Esophagus squamous epithelium (tissue), 5 donors: ENCODE measurements at places on chromosomes 1 and 21.

DNA sequence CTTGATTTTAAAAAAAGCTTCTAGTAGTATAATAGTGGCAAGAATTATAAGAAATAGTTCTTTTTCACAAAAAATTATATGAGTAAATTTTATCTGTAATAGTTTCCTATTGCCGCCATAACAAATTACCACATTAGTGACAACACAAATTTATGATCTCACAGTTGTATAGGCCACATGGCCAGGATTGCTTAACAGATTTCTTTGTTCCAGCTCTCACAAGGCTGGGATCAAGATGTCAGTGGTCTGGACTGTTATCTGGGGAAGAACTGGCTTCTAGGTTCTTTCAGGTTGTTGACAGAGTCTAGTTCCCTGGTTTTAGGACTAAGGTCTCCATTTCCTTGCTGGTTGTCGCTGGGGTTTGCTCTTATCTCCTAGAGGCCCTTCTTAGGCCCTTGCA, 236.4 kb downstream of the USP25 start:
- H3K27me3 ChIP-seq: no peaks in the 10 kb centered on the region
- no peaks in the 10 kb centered on the region for H3K36me3 ChIP-seq
- H3K27ac ChIP-seq: peak overlapping the region; percentile 46
- DNase-seq: no peak
- peaks cover 34% of the 10 kb centered on the region for H3K4me1 ChIP-seq

- H3K4me1 ChIP-seq: no peaks in the 10 kb centered on the region
- H3K36me3 ChIP-seq: no peaks in the 10 kb centered on the region
- H3K27ac ChIP-seq: no peak overlapping the region
- no peak overlapping the region for H3K4me3 ChIP-seq
These were observed 134.2 kb upstream of the SERTAD4 start for GRCh38 chr1:210098356-210098755.

GRCh38 chr1:40818264-40818961, 34.8 kb downstream of the KCNQ4 start:
- peak overlapping the region; percentile 62 for H3K4me3 ChIP-seq
- H3K4me1 ChIP-seq: peaks cover 26% of the 10 kb centered on the region
- H3K27me3 ChIP-seq: no peaks in the 10 kb centered on the region

GRCh38 chr1:35768350-35769187, 1.2 kb downstream of the CLSPN start:
- DNase-seq: no peak
- H3K27me3 ChIP-seq: no peaks in the 10 kb centered on the region
- peak overlapping the region; percentile 83 for H3K27ac ChIP-seq
- H3K4me1 ChIP-seq: no peaks in the 10 kb centered on the region
- no peaks in the 10 kb centered on the region for H3K36me3 ChIP-seq

DNA sequence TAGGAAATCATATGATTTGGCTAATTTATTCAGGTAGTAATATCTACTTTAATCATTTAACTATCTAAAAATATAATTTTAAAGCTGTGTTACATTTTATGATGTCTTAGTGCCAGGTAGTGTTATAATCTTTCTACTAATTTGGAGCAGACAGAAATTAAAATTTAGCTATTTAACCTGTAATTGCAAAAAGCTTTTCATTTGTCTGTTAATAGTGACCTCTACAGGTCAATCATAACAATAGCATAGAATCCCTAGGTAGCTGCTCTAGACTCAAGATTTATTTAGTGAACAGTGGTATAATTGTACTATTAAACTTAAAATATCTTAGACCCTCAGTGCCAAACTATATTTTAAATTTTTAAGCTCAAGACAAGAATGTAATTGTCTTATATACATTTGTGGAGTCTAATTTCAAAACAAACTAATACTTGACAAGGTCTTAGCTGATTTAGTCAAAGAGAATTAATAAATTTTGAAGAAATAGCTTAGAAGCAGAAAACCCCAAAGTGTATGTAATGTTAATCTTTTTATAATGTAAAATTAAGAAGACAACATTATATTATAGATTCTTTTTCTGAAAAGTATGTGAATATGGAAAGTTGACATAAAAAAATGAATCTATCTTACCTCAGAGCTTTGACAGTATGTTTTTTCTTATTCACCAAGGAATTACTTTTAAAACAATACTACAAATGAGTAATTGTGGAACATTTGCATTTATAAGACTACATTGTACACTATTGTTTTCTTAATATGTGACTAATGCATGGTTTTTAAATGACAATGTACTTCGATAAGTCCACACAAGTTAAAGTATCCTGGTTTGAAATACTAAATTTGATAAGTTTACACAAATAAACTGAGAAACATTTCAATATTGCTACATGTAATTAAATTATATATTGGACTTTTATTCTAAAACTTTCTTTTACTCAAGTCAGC, 64.1 kb upstream of the RNPC3 start:
- DNase-seq: no peak
- H3K4me1 ChIP-seq: no peaks in the 10 kb centered on the region
- H3K27me3 ChIP-seq: no peaks in the 10 kb centered on the region
- H3K27ac ChIP-seq: no peak overlapping the region
